ENCODE measurements at places on chromosomes 3 and 15. TPM values are rescaled to one million over a fixed set of nuclear protein-coding genes. Genes with fewer than 3 reads are reported as not detected.

TM4SF18 gene
- 0.36 TPM for total RNA-seq

GRCh38 chr3:42014921-42015533, 53.1 kb upstream of the ULK4 start:
- no peaks in the 10 kb centered on the region for H3K36me3 ChIP-seq
- H3K4me1 ChIP-seq, result peaks cover 12% of the 10 kb centered on the region

DNA sequence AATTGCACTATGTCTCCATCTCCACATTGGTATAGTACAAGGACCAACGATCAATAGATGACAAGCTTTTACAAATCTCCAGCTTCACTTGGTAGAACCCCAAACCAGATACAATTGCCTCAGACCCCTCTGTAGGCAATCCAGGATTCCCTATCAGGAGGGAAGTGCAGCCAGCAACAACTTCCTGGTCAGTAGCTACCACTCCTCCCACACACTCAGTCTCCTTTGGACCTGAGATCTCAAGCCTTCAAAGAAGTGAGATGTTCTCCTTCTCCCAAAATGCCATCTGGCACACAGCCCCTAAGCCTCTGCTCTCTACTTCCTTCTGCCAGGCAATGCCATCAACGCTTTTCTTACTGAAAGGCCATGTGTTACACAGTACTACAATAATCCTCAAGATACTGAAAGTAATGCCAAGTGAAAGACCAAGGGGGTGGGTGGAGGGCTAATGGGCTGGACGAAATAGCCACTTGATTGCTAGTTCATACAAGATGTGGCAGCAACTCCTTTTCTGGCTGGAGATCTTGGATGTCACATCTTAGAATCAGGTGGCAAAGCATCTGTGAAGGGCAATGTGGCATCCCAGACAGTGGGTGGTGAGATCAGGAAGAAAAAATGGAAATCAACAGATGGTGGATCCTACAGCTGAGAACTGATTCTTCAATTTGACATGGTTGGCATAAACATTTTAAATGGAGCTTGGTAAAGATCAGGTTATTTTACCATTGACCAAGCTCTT, 75.3 kb upstream of the ACP3 start:
- H3K27ac ChIP-seq, result no peak overlapping the region
- H3K27me3 ChIP-seq, result no peaks in the 10 kb centered on the region
- no peaks in the 10 kb centered on the region for H3K36me3 ChIP-seq
- no peak overlapping the region for H3K4me3 ChIP-seq
- no peak for DNase-seq
- H3K4me1 ChIP-seq, result peaks cover 4% of the 10 kb centered on the region

GRCh38 chr3:124768812-124769211, 38.6 kb downstream of the UMPS start:
- no peak overlapping the region for H3K27ac ChIP-seq
- H3K4me1 ChIP-seq, result no peaks in the 10 kb centered on the region
- no peaks in the 10 kb centered on the region for H3K27me3 ChIP-seq
- no peak for DNase-seq
- H3K4me3 ChIP-seq, result no peak overlapping the region

GRCh38 chr3:125116311-125117080, 60.7 kb upstream of the HEG1 start:
- H3K36me3 ChIP-seq, result no peaks in the 10 kb centered on the region
- H3K4me1 ChIP-seq, result peaks cover 6% of the 10 kb centered on the region
- no peak overlapping the region for H3K4me3 ChIP-seq
- peak overlapping the region; percentile 26 for H3K27ac ChIP-seq

DNA sequence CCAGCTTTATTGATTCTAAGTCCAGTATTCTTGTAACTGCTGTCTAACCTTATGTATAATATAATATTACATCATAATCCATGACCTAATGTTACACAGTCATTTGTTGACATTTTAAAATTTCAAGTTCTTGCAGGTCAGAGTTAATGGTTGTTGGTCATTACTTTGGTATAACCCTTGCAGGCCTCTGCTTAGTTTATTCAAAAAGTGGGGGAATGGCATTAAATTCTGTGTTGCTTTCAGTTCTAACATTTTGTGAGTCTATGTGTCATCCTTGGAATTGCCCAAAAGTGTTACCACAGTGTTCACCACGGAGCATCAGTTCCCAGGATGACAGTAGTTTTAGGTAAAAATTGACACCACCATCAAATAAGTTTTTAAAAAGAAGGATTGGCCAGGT, 174.8 kb upstream of the BCL6 start:
- no peaks in the 10 kb centered on the region for H3K36me3 ChIP-seq
- H3K4me3 ChIP-seq, result no peak overlapping the region
- peaks cover 3% of the 10 kb centered on the region for H3K27me3 ChIP-seq
- H3K27ac ChIP-seq, result no peak overlapping the region
- no peak for DNase-seq

GOLGA6B gene
- total RNA-seq, result not detected

- H3K27me3 ChIP-seq, result peaks cover 45% of the 10 kb centered on the region
- H3K4me3 ChIP-seq, result no peak overlapping the region
- no peak overlapping the region for H3K27ac ChIP-seq
- no peak for DNase-seq
These were observed 135.0 kb downstream of the NUP210 start for GRCh38 chr3:13285007-13285567.

DNA sequence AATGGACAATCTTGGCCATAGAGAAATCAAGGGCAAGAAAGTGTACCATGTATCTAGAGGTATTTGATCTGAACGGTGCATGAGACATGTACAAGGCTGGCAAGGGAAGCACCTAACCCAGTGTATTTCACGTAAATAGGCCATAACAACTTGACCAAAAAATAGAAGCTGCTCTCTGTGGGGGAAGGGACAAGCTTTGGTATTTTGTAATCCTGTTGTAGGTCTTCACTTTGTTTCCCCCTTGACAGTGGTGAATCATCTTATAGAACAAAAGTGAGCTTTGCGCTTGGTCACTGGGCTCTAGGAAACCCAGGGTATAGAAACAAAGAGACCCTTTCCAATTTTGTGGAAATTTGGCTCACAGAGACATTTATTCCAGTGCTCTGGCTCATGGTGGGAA, 21.0 kb downstream of the LARS2 start:
- H3K4me3 ChIP-seq, result no peak overlapping the region
- no peaks in the 10 kb centered on the region for H3K27me3 ChIP-seq

DNA sequence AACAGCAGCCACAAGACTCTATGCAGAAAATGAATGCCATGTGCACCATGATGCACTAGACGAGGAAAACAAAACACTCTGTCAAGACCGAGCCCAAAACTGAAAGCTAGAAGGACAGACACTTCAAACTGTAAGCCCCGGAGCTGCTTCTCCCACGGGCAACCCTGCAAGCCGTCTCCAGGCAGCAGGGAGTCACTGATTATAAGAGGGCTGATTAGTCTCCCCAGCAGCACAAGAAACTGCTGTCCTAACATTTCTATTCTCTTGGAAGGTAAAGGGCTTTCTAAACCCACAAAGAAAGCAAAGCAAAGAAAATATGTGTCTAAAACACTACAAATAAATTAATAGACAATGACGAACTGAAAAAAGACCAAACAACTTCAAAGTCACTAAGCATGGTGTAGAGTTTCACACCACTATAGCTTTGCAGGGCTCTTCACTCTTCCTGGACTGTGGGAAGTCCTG, 15.5 kb downstream of the TBC1D2B start:
- H3K27me3 ChIP-seq, result peaks cover 18% of the 10 kb centered on the region
- no peak overlapping the region for H3K4me3 ChIP-seq
- DNase-seq, result no peak
- H3K4me1 ChIP-seq, result peaks cover 14% of the 10 kb centered on the region
- H3K36me3 ChIP-seq, result no peaks in the 10 kb centered on the region
- H3K27ac ChIP-seq, result no peak overlapping the region

NTRK3 gene
- total RNA-seq, result not detected

- no peak overlapping the region for H3K4me3 ChIP-seq
- no peaks in the 10 kb centered on the region for H3K36me3 ChIP-seq
- no peak overlapping the region for H3K27ac ChIP-seq
- H3K4me1 ChIP-seq, result no peaks in the 10 kb centered on the region
These were observed 6.1 kb downstream of the GRM2 start for GRCh38 chr3:51712963-51713362.

GRCh38 chr15:69876064-69876940, 221.4 kb downstream of the TLE3 start:
- H3K36me3 ChIP-seq, result no peaks in the 10 kb centered on the region
- no peak overlapping the region for H3K27ac ChIP-seq
- DNase-seq, result no peak
- no peak overlapping the region for H3K4me3 ChIP-seq
- peaks cover 29% of the 10 kb centered on the region for H3K27me3 ChIP-seq

GRCh38 chr3:40584625-40585189, 59.9 kb downstream of the ZNF621 start:
- H3K27me3 ChIP-seq, result peaks cover 46% of the 10 kb centered on the region
- no peak overlapping the region for H3K27ac ChIP-seq
- H3K4me3 ChIP-seq, result peak overlapping the region; percentile 24
- DNase-seq, result peak; percentile 87
- H3K36me3 ChIP-seq, result no peaks in the 10 kb centered on the region
- peaks cover 13% of the 10 kb centered on the region for H3K4me1 ChIP-seq

PLA2G4F gene
- 0.60 TPM for total RNA-seq

GRCh38 chr15:56929933-56930332, 11.5 kb downstream of the TCF12 start:
- H3K36me3 ChIP-seq, result peaks cover 26% of the 10 kb centered on the region
- H3K27ac ChIP-seq, result peak overlapping the region; percentile 67
- DNase-seq, result no peak

- no peak overlapping the region for H3K4me3 ChIP-seq
- no peaks in the 10 kb centered on the region for H3K27me3 ChIP-seq
- H3K36me3 ChIP-seq, result no peaks in the 10 kb centered on the region
- DNase-seq, result no peak
These were observed 82.1 kb upstream of the POMGNT2 start for GRCh38 chr3:43187836-43188479.

EFCAB12 gene
- total RNA-seq, result 6.8 TPM

- no peak for DNase-seq
- H3K27me3 ChIP-seq, result no peaks in the 10 kb centered on the region
- no peak overlapping the region for H3K4me3 ChIP-seq
- no peak overlapping the region for H3K27ac ChIP-seq
- peaks cover 3% of the 10 kb centered on the region for H3K36me3 ChIP-seq
These were observed 134.0 kb downstream of the FHIT start for GRCh38 chr3:61117045-61117898.

Measured in progenitor cell of endocrine pancreas (in vitro differentiated cells).